ENCODE measurements at places on chromosomes 6 and 20. TPM values are rescaled to one million over a fixed set of nuclear protein-coding genes. Genes with fewer than 3 reads are reported as not detected.

GRCh38 chr20:19121916-19122315 is 90.5 kb upstream of the SLC24A3 start:
- no peak for DNase-seq
- no peak overlapping the region for H3K27ac ChIP-seq
- H3K4me1 ChIP-seq: no peaks in the 10 kb centered on the region
- H3K4me3 ChIP-seq: no peak overlapping the region

DNA sequence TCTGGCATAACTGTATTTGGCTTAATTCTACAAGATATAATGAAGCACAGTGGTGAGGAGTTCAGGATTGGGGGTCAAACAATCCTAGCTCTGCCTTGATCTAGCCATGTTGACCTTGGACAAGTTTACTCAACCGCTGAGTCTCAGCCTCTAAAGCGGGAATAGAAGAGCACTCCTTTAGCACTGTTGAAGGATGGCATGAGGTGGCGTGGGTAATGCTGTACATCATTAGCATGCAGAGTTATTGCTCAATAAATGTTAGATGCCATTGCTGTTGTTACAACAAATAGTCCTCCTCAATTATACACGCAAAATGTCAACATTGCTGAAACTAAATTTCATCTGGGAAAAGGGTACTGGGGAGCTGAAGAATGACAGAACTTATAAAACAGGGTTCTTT is 78.6 kb downstream of the KIF13A start:
- no peak overlapping the region for H3K4me3 ChIP-seq
- peaks cover 45% of the 10 kb centered on the region for H3K4me1 ChIP-seq
- peak overlapping the region; percentile 94 for H3K27ac ChIP-seq
- peaks cover 5% of the 10 kb centered on the region for H3K36me3 ChIP-seq

DNA sequence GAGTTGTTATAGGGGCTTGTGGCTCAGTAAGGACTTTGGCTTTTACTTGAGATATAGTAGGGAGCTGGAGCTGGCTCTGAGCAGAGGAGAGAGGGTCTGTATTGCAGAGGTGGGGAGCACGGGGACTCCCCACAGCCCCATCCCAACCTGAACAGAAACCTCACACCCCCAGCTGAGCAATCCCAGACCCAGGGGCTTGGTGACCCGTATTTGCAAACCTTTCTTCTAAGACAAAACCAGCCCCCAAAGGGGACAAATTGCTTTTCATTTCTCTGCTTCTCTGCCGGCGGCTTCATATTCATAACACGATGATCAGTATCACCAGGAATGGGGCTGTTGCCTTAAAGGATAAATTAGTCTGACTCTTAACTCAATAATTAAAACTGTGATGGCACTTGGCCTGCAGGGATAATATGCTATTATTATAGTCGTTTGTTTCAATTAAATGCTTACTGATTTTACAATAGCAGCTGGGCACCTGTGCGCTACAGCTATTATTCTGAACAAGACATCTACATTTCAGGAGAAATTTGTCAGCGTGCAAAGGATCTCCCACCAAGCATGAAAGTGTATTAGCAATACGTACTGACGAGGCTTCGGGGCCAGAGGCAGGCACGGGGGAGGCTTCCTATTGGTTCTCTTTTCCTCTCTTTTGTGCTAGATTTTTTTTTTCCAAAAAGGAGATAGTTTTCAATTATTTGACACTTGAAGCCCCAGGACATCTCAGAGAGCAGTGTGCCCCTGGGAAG is 118.1 kb downstream of the TOX2 start:
- no peaks in the 10 kb centered on the region for H3K36me3 ChIP-seq
- peaks cover 28% of the 10 kb centered on the region for H3K27me3 ChIP-seq
- DNase-seq: no peak
- H3K4me3 ChIP-seq: no peak overlapping the region
- no peaks in the 10 kb centered on the region for H3K4me1 ChIP-seq

DNA sequence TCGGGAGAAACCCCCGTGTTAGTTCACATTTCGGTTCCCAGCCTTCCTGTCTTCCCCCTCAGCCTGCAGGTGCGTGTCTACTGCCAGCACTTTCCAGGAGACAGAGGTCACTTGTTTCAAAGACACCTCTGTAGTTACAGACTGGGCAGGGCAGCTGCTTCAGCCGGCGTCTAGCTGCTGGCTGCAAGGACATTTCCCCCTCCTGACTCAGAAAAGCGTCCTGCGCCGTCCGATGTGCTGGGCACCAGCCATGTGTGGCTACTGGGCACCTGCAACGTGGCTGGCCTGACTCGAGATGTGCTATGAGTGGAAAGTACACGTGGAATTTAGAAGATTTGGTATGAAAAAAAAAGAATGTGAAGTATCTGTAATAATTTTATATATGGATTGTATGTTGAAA is 37.6 kb downstream of the RRBP1 start:
- H3K36me3 ChIP-seq: peaks cover 25% of the 10 kb centered on the region
- DNase-seq: no peak
- no peak overlapping the region for H3K4me3 ChIP-seq
- no peaks in the 10 kb centered on the region for H3K27me3 ChIP-seq
- H3K27ac ChIP-seq: no peak overlapping the region

DNA sequence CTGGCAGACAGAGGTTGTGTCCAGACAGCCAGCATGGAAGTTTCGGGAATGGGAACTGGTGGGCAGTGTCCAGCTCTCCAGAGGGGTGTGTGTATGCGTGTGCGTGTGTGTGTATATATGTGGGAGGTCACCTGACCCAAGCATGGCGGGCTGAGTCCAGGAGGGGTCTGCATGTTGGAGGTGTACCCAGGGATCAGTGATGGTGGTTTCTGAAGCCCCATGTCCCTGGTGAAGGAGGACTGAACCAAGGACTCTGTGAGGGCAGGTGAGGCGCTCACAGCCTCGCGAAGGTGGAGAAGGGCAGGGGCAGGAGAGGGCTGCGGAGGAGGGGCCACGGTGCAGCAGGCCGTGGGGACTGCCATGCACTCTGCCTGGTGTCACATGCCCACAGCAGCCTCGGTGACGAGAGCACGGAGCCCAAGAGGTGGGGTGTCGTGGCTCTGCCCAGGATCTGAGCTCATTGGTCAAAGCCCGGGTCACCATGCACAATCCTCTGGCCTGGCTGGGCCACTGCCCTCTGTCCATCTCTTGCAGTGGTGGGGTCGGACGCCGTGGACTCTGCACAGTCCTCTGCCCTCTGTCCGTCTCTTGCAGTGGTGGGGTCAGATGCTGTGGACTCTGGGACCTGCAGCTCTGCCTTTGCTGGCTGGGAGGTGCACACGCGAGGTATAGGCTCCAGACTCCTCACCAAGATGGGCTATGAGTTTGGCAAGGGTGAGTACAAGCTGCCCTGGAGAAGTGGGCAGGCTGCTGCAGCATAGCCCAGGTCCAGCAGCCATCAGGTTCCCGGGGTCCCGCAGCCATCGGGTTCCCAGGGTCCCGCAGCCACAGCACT is 2.1 kb upstream of the LIME1 start:
- no peak for DNase-seq
- H3K4me3 ChIP-seq: no peak overlapping the region
- peaks cover 18% of the 10 kb centered on the region for H3K4me1 ChIP-seq
- no peaks in the 10 kb centered on the region for H3K27me3 ChIP-seq
- H3K27ac ChIP-seq: no peak overlapping the region

DNA sequence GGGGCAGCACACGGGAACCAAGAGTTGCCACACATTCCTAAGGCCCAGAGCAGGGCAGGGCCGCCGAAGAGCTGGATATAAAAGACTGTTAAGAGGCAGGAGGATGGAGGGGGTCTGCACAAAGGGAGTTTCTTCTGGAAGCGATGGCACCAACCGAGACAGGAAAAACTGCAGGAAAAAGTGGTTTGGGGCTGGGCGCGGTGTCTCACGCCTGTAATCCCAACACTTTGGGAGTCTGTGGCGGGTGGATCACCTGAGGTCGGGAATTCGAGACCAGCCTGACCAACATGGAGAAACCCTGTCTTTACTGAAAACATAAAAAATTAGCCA is 41.8 kb downstream of the SSR1 start:
- DNase-seq: no peak
- no peak overlapping the region for H3K4me3 ChIP-seq
- H3K36me3 ChIP-seq: no peaks in the 10 kb centered on the region
- H3K27me3 ChIP-seq: no peaks in the 10 kb centered on the region
- H3K27ac ChIP-seq: no peak overlapping the region

DNA sequence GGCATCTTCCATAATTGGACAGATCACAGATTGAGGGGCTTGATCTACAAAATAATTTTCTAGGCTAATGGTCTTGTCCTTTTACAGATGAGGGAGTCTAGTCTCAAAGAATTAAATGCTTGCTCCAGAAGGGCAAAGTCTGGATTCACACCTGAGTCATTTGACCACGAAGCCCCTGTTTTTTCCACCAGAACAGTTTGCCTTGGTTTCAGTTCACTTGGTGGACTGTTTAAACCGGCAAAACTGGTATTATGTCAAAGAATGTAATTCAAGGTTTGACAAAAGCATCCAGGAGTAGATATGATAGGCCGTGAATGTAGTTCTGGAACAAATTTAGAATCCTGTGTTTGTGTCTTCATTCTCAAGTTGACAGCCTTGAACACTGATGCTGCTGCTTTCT is 3.3 kb downstream of the MYO6 start:
- DNase-seq: no peak
- H3K36me3 ChIP-seq: no peaks in the 10 kb centered on the region
- peak overlapping the region; percentile 44 for H3K27ac ChIP-seq
- no peaks in the 10 kb centered on the region for H3K27me3 ChIP-seq
- peaks cover 34% of the 10 kb centered on the region for H3K4me1 ChIP-seq
- H3K4me3 ChIP-seq: no peak overlapping the region

GRCh38 chr6:45483021-45483420 is 105.3 kb upstream of the SUPT3H start:
- H3K4me1 ChIP-seq: peaks cover 18% of the 10 kb centered on the region
- no peak overlapping the region for H3K4me3 ChIP-seq
- DNase-seq: no peak
- no peaks in the 10 kb centered on the region for H3K36me3 ChIP-seq
- no peak overlapping the region for H3K27ac ChIP-seq

- H3K27me3 ChIP-seq: no peaks in the 10 kb centered on the region
- H3K4me3 ChIP-seq: no peak overlapping the region
- no peak overlapping the region for H3K27ac ChIP-seq
- DNase-seq: no peak
- no peaks in the 10 kb centered on the region for H3K4me1 ChIP-seq
These were observed 298.5 kb downstream of the QKI start for GRCh38 chr6:163712981-163713380.

- H3K27ac ChIP-seq: no peak overlapping the region
- no peak for DNase-seq
- no peaks in the 10 kb centered on the region for H3K4me1 ChIP-seq
- H3K4me3 ChIP-seq: no peak overlapping the region
These were observed 125.9 kb downstream of the TAF4 start for GRCh38 chr20:61939691-61940360.

- no peaks in the 10 kb centered on the region for H3K36me3 ChIP-seq
- DNase-seq: no peak
- no peaks in the 10 kb centered on the region for H3K27me3 ChIP-seq
- H3K4me1 ChIP-seq: no peaks in the 10 kb centered on the region
- no peak overlapping the region for H3K4me3 ChIP-seq
- no peak overlapping the region for H3K27ac ChIP-seq
These were observed 1343.6 kb upstream of the CITED2 start for GRCh38 chr6:140718021-140718420.

DNA sequence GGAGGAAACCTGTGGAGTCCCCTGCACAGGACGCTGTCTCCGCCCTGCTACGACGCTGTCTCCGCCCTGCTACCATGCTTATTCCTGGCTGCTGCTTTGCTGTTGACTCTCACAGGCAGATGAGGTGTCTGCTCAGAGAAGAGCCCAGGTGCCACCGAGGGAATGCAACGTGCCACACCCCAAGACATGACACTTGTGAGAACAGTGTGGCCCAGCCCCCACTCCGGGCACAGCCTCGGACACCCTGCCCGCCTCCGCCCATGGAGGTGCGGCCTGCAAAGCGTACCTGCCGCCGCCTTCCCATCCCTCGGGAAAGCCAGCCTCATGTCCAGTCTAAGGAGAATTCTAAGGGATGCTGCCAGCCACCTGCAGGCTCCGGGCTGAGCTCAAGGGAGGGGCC is 15.6 kb upstream of the MRGBP start:
- no peak overlapping the region for H3K4me3 ChIP-seq
- H3K27ac ChIP-seq: no peak overlapping the region
- no peaks in the 10 kb centered on the region for H3K36me3 ChIP-seq
- H3K4me1 ChIP-seq: peaks cover 4% of the 10 kb centered on the region

- H3K4me3 ChIP-seq: peak overlapping the region; percentile 59
- no peaks in the 10 kb centered on the region for H3K36me3 ChIP-seq
- peak overlapping the region; percentile 99 for H3K27ac ChIP-seq
- H3K4me1 ChIP-seq: peaks cover 14% of the 10 kb centered on the region
These were observed 75.9 kb downstream of the OR2B2 start for GRCh38 chr6:27836141-27836782.

DNA sequence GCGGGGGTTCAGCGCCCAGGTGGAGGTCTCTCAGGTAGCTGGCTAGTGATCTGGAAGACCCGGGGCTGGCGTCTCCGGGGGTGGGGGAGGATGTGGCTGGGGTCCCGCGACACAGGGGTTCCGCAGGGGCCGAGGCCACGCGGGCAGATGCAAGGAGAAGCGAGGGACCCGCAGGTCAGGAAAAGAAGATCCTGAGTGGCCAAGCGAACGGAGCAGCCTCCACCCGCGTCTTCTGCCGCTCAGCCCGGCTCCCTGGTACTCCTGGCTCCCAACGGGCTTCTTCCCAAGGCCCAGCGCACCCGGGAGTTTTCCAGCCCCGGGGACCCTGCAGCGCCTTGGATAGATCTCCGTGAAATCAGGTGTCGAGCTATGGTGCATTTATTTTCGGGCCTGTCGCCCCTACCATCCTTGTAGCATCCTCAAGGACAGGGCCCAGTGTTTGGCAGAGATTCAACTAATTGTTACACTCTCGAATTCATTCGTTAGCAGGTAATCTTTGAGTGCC is 682 bp upstream of the CHD6 start:
- H3K27ac ChIP-seq: no peak overlapping the region
- H3K4me1 ChIP-seq: peaks cover 12% of the 10 kb centered on the region
- DNase-seq: no peak
- H3K27me3 ChIP-seq: no peaks in the 10 kb centered on the region

The CST4 gene
- not detected for polyA plus RNA-seq

The MEP1A gene
- 0.05 TPM for polyA plus RNA-seq

The MKKS gene
- polyA plus RNA-seq: 24.8 TPM

The TLDC2 gene
- 0.22 TPM for polyA plus RNA-seq

The PRSS35 gene
- polyA plus RNA-seq: 0.04 TPM

The SAMD5 gene
- 0.56 TPM for polyA plus RNA-seq
